ENCODE measurements at places on chromosomes 2 and 18.

DNA sequence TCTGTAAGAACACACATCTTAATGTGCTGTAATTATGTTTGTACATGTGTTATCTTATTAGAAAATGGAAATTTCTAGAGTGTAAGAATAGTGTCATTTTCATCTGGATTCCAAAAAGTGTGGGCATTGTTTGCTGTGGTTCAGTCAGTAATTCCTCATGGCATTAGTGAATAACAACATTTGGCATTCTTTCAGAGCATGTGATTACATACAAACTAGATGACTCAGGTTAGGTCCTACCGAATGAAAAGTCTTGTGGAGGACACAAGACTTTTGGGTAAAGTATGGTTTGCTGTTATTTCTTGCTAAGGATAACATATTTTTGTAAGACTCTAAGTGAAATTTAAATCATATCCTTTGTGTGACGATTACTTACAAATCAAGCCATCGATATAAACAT is 593.1 kb upstream of the NRXN1 start:
- DNase-seq, result no peak

DNA sequence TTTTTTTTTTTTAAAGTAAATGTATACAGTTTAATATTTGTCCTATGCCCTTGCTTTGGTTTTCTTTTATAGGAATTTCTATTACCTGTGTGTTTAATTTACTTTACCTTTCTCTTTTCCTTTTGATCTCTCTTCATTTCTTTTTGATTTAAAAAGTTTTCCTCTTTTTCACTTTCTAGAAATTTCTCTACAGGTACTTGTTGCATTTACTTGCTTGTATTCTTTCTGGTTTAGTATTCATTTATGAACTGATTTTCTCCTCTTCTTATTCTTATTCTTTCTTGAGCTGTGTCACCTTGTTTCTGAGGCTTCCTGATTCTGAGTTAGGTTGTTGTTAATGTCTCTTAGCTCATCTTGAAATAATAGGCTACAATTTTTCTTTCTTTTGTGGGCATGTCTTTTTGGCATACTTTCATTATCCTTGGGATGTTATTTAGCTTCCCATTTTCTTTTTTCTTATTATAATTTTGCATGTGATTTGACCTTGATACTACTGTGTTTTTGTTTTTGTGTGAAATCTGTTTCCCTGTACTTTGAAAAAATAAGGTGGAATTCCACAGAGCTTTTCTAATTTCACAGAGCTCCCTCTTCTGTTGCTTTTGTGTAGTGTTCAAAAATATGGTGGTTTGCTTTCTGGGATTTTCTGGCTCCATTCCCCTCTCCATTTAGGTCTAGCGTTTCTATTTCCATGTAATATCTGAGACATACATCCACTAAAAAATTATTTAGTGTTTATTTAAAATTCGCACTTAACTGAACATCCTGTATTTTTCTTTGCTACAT is 25.5 kb upstream of the ALMS1 start:
- no peak for DNase-seq

- DNase-seq, result no peak
Measured at GRCh38 chr18:13973061-13973575, 57.8 kb upstream of the MC2R start.

- DNase-seq, result peak; percentile 39
Measured at GRCh38 chr2:208033701-208034502, 8.6 kb upstream of the PLEKHM3 start.

DNA sequence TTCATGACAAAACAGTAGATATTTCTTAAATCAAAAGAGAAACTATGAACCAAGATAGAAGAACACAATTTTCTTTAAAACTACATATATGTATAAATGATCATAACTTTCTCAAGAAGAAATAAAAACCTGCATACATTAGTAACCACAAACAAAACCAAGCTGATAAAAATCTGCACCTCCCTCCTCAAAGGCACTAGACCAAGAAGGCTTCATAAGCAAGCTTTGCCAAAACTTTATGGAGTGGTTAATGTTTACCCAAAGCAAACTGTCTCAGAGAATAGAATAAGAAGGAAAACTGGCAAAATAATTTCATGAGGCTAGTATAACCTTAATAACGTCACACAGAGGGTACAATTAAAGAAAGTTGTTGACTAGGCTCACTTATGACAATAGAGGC is 138.3 kb downstream of the ZBTB7C start:
- no peak for DNase-seq

DNA sequence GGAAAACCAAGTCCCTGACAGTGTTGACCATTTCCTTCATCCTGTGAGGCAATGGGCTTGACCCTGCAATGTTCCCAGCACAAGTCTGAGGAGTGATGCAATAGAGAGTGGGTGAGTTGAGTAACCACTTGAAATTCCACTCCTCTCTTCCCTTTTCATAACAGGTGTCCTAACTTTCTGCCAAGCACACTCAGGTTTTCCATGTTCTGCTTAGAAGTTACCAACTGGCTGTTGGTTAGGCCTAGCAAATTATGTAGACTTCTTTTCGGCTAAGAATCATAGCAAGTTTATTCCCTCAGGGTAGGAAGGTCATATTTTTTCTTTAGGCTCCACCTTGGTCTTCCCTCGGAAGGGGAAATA is 11.5 kb downstream of the GNLY start:
- peak; percentile 90 for DNase-seq

- peak; percentile 84 for DNase-seq
Measured at GRCh38 chr2:44136252-44136651, 32.4 kb upstream of the PPM1B start.

DNA sequence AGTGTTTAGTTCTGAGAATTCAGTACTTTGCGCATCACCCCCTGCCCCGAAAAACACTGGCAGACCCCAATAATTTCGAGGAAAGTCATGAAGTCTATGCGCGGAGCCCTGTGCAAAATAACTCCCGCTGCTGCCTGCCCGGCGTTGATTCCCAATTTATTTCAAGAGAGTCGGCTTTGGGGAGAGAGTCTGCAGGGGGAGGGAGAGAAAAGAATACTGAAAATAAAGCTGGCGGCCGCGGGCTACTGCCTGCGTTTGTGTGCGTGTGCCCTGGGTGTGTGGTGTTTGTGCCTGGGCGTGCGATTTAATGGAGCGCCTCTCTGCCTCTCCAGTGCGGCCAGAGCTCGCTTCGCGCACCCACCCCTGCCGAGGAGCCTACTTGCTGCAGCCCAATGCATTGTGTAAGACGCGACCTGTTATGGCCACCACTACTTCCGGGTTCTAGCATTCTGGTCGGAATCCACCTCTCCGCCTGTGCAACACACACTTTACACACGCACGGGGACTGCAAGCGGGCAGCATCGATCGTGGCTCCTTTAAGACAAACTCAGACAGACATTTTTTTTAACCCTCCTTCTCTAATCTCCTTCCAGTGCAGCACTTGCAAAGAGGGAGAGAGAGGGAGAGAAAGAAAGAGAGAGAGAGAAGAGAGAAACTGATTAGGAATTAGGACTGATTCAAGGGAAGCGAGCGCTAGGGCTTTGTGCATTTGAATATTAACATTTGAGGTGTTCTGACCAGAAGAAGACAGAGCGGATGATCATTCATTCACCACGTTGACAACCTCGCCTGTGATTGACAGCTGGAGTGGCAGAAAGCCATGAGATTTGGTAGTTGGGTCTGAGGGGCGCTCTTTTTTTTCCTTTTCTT is at the start of gene MEIS1:
Gene MEIS1, plus strand, starts transcription at position 447 of the 870 bp plus-strand sequence. CDS start 732 bp downstream, outside the sequence.
- peak; percentile 99 for DNase-seq

DNA sequence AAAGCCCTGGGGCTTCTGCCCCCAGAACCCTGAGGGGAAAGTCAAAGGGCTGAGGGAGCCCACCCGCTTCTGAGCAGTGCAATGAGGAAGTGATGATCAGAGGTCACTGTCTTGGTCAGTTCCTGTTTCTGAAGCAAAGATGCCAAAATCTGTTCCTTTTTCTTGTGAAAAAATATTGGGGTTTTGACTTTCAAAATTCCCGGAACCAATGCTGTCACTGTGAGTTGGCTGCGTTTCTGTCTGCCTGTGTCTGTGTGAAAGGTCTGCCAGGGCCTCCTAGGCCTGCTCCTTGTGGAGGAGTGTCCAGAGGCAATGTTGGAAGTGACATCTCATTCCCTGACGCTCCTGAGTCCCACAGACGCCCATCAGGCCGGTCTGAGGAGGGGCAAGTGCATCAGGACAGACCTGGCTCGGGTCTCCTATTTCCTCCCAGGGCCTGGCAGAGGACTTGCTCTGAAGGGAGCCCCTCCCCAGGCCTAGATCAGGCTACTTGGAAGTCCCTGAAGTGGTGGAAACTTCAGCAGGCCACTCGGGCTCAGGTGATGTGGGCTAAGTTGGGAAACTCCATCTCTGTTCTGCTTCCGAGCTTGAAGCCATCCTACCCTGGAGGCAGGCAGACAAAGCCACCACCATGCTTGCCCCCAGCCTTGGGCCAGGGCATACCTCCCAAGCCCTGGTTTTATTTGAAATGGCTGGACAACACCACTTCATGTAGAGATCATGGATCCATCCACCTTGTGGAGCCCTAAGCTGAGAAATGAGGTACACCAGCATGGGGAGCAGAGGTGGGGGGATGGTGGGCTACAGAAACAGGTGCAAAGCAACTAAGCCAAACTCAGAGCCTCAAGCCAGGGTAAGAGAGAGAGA is 51.0 kb downstream of the PKDCC start:
- DNase-seq, result no peak

GRCh38 chr2:101109451-101110118 is 41.6 kb downstream of the TBC1D8 start:
- DNase-seq, result no peak

GRCh38 chr2:140359056-140359771 is 1579.0 kb upstream of the NXPH2 start:
- DNase-seq, result no peak

GRCh38 chr2:9099341-9099751 is 95.9 kb upstream of the MBOAT2 start:
- DNase-seq, result peak; percentile 60

DNA sequence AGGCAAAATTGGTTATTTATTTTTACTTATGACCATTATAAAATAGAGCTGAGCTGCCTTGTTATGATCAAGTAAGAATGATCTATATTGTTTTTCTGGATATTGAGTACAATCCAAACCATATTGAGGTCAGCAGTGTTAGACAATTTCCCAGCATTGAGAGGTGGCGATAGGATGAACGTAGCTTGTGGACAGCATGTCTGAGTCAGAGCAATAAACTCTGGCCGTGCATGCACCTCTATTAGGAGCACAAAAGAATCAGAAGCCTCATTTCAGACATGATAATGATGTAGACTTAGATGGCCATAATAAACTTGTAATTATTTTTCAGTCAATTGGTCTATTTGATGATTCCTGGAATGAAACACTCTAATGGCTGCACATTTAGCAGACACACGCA is 491.6 kb downstream of the RIT2 start:
- no peak for DNase-seq

DNA sequence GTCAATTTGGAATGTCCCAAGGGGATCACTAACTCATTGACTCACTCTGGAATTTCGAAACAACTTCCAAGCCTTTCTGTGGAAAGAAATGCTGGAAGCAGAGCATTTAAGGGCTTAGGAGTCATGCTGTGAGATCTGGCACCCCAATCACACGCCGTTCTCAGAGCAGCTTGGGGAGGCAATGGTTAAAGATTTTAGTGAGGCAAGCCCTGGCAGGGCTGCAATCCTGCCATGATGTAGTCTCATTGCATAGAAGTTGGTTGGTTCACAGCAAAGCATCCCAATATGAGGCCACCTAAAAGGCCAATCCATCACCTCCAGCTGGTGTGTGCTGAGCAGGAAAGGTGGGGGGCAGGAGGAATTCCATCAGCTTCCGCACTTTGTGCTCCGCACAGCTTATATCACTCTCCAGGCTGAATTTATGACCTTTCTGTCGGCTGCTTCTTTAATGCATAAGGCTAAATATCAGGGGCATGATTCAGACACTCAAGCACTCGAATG is 1043.9 kb upstream of the POU3F3 start:
- DNase-seq, result no peak

- no peak for DNase-seq
Measured at GRCh38 chr18:57956491-57956890, 87.5 kb upstream of the NEDD4L start.

GRCh38 chr2:161020437-161020836 is 139.8 kb upstream of the TANK start:
- DNase-seq, result no peak

GRCh38 chr2:188765522-188766470 is 208.4 kb upstream of the COL3A1 start:
- peak; percentile 83 for DNase-seq

- DNase-seq, result no peak
Measured at GRCh38 chr2:179248024-179248348, 16.6 kb downstream of the SESTD1 start.

GRCh38 chr2:96875498-96876268 is 5.8 kb upstream of the SEMA4C start:
- DNase-seq, result no peak

- DNase-seq, result no peak
Measured at GRCh38 chr2:196918927-196919326, 7.6 kb downstream of the PGAP1 start.

DNA sequence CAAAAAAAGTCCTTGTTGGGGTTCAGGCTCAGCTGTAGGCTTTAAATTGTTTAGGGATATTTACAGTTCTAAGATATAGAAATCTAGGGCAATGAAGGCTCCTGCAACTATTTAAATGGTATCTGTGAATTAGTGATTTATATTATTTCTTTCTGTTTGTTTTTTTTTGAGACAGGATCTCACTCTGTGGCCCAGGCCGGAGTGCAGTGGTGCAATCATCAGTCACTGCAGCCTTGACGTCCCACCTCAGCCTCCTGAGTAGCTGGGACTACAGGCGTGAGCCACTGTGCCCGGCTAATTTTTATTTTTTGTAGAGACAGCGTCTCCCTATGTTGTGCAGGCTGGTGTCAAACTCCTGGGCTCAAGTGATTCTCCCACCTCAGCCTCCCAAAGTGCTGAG is 32.3 kb upstream of the NDUFV2 start:
- no peak for DNase-seq

DNA sequence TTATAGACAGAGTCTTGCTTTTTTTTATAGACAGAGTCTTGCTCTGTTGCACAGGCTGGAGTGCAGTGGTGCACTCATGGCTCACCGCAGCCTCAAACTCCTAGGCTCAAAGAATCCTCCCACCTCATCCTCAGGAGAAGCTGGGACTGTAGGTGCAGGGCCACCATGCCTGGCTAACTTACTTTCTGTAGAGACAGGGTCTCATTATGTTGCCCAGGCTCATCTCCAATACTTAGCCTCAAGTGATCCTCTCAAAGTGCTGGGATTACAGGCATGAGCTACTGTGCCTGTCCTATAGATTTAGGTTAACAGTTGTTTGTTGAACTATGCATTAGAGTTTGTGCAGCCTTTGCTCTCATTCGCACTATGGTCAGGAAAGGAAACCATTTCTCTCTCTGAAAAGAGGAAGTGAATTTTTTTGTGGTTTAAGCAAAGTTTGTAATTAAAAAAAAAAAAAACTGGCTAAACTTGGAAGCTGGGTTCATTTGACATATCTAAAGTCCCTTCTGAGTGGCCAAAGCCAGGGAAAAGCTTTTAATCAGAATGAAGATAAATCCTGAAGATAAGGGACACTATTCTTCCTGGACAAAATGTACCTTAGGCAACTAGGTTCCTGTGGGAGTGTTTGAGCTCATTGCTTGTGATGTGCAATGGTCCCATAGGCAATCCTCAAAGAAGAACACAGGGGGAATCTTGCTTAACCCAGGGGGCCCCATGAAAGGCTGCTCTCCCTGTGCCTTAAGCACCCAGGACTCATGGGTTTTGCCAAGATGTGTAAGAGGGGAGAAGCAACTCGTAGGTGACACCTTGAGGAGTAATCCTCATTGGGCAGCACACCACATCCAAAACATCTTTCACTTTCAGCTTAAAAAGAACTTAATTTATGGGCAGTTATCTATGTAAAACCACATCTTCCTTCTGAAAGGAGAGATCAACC is 201.7 kb downstream of the MREG start:
- DNase-seq, result no peak

Measured in EH (cell line).